ENCODE measurements at places on chromosomes 12 and 14.

GRCh38 chr14:63457498-63457897, 85.7 kb downstream of the PPP2R5E start:
- no peak for DNase-seq

DNA sequence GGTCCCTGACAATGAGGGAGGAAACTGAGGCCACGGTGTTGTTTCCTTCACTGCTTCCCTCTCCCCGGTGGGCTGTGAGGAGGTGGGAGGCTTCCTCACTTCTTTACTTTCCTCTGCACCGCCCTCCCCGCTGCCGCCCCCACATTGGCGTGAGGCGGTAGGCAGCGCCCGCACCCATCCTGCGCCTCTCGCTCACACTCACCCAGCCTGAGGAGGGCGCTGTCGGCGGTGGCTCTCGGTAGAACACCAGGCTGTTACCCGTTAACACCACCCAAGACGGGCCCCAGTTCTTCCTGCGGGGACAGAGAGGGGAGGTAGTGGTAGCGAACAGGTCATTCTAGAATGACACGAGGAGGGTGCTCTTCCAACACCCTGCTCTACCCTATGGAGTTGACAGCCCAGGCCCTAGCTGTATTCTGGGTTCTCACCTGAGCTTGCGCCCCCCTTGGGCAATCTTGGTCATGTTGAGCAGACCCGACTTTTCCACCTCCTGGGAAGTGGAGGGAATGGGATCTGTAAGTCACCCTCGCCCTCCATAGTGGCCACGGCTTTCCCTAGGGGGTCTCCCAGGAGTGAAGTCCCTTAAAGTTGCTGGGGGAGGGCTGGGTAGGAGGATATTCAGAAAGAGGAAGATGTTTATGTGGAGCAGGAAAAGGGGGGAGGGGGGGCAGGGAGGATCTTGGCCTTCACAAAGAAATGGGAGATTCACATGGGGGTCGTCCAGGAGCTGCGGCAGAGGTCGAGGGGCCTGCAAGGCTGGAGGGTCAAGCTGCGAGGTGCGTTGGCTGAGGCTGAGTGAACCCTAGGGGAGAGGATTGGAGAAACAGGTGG, 3.3 kb downstream of the ARHGAP9 start:
- DNase-seq = peak; percentile 85

DNA sequence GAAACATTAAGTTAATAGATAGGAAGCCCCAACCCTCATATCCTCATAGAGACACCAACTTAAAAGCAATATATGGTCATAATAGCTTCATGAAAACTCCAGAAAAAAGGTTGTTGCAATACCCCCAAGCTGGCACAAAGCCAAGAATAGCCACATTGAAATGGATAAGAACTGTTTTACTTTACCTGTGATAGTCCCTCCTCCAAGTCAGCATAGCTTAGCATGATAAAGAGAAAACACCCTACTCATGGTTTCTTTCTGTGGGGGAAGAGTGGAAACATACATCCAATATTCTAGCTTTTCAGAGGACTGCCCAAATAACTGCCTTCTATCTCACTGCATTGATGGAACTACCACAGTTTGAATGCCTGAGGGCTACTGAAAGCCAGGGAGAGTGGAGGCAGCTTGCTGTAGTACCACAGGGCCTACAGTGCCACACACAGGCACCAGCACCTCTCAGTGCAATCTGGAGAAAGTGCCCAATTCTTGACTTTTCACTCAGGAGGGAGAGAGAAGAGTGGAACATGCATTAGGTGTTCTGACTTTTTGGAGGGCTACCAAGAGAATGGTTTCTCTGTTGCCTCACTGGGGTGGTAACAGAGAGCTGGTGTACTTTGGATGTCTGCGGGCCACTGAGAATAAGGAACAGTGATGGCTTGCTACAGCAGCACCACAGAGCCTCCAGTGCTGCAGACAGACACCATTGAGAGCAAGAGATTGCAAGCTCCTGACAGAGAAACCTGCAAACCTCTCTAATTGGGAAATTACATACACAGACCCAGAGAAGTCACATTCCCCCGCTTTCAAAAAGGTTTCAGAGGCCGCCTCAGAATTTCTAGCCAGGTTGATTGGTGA, 157.1 kb upstream of the GARIN2 start:
- no peak for DNase-seq

DNA sequence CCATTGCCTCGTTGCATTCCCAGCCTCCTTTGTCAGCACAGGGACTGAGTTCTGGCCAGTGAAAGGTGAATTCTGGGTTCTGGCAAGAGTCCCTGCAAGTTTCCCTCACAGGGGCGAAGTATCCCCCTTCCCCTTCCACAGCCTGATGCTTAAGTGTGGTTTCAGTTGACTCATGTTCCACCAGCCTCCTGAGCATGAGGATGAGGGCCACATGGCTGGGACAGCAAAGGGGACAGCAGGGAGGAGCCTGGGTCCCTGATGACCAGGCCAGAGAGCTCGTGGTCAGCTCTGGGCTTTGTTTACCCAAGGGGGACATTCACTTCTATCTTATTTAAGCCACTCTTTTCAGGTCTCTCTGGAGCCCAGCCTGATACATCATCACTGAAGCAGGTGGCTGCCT, 36.5 kb downstream of the CACNA2D4 start:
- no peak for DNase-seq

- no peak for DNase-seq
Observed at GRCh38 chr12:64730588-64730969, 28.6 kb downstream of the GNS start.

DNA sequence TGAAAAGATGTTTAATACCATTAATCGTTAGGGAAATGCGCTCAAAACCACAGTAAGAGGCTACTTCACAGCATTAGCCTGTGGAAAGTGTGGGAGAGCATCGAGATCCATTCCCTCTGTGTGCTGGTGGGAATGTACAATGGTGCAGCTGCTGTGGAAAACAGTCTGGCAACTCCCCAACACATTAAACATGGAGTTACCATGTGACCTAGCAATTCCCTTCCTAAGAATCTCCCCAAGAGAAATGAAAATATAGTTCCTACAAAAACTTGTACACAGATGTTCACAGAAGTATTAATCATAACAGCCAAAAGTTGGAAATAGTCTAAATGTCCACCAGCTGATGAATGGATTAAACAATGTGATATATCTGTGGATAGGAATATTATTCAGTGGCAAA, 23.8 kb downstream of the MLXIP start:
- no peak for DNase-seq

- no peak for DNase-seq
Observed at GRCh38 chr12:128643155-128643554, 180.6 kb downstream of the SLC15A4 start.

- DNase-seq = no peak
Observed at GRCh38 chr14:26522967-26523366, 74.9 kb downstream of the NOVA1 start.

DNA sequence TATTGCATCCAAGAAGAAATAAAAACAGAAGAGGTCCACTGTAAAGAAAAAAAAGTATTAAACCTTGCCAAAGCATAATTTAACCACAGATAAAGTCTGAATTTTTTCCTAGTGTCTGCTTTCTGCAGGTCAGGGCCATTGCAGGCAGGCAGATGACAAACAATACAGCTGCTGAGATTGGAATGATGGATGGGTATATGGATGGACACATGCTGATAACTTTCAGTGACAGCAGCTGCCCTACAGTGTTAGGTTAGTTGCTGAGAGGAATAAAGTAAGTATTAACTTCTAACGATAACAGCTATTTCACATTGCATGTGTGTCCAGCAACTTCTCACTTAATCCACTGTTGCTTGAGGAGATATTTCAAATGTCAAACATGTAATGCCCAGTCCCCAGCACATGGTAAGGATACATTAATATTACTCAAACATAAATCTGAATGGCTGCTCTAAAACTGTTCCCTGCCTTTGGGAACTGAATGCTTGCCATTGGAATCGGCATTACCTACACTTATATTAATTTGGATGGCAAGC, 515.3 kb downstream of the RMST start:
- DNase-seq = no peak

DNA sequence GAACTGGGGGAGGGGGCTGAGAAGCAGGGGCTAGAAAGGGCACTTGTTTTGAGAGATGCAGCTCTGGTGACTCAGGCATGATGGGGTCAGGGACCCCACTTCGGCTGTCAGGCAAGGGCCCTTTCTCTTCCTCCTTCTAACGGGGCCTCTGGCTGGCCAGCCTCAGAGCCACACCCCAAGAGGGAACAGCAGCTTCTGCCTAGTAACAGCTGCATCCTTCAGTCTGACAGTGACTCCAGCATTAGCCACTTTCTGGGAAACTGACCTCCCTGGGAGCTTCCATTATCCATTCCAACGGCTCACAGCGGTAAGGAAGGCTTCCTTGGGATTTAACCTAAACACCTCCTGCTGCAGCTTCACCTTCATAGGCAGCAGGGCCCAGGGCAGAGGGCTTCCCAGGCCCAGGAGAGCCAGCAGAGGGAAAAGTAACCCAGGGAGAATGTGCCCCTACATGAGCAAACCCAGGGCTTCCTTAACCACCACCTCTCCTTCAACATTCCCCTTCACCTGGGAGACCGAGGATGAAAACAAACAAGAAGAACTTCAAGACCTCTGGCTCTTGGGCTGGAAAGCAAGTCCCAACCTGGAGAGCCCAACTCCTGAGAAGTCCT, 2.7 kb downstream of the NCKAP5L start:
- no peak for DNase-seq

DNA sequence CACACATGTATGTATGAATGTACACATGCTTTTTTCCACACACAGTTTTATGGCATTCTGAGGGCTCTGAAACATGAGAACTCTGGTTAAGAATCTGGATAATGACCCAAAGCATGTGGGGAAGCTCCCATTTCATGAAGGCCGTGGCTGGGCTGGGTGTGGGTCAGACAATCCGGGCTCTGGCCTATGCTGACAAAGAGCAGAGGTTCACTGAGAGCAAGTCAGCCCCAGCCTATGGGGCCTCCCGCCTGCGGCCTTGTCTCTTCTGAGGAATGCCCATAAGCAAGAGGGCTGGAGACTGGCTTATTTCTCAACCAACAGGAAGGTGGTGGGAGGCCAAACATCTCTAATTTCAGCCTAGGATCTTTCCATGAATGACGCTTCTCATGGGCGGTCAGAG, 8.5 kb downstream of the MYH6 start:
- DNase-seq = no peak

DNA sequence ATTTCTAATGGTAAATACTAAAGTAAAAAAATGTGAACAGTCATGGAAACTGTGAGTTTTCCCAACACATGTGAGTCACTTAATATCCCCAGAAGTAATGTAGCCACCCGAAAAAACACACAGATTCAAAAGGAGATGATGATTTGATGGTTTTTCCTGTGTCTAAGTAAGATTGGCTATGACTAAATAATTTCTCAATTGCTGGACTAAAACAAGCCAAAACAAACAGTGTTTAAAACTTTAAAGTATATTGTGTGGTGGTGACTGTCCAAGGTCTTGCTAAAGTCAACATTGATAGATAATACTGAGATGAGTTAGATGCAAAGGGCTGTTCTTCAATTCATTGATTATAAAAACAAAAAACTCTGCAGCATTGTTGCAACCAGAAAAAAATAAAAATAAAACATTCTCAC, 89.6 kb upstream of the SOX5 start:
- DNase-seq = no peak

GRCh38 chr12:16607906-16608775, 2.2 kb upstream of the LMO3 start:
- DNase-seq = no peak

Data from stimulated activated CD4-positive, alpha-beta T cell treated with anti-CD3 and anti-CD28 coated beads, Interleukin-2, amount 100 ng/mL, for 24 hours (primary cell).